Muscle of arm (tissue), 14 donors: ENCODE measurements at places on chromosomes 1 and 21.
A peak's percentile ranks its signal among the peaks of the same experiment; 100 is the strongest.

GRCh38 chr1:19384113-19384512 is 72.0 kb downstream of the SLC66A1 start:
- DNase-seq: no peak

DNA sequence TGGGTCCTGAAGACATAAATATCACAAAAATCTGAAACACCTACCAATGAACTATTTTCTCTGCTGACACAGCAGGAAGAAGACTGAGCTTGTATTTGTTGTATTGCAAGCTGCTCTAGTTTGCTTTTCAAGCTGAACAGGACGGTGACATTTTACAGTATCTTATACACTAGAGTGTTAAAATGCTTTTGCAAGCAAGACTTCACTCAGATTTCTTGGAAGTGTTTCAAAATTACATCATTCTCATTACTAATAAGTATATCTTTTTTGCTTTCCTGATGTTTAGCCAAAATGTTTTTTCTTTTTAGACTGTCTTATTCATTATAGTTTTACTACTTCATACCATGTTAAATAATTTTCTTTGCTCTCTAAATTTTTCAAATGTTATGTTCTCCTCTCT is 427.1 kb upstream of the CXADR start:
- no peak for DNase-seq

- DNase-seq: no peak
Measured at GRCh38 chr21:14889080-14889810, 175.6 kb downstream of the NRIP1 start.

GRCh38 chr1:202642619-202643291 is 67.5 kb downstream of the SYT2 start:
- no peak for DNase-seq

DNA sequence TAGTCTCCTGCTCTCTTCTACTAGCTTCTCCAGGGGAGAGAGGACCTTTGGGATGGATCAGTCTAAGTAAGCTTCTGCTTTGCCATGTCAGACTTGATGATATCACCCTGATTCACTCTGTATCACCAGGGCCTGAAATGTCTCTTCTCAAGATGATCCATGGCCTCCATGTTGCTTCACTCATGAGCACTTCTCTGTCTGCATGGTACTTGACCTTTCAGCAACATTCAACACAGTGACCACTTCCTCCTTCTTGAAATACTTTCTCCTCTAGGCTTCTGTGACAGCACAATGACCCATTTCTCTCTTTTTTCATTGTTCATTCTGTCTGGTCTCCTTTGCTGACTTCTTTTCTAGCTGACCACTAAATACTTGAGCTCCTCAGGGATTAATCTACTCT is 35.3 kb upstream of the NGF start:
- no peak for DNase-seq

GRCh38 chr21:36806103-36806502 is 107.2 kb downstream of the SIM2 start:
- DNase-seq: no peak

GRCh38 chr1:241499910-241500309 is 19.6 kb downstream of the FH start:
- DNase-seq: peak; percentile 2

DNA sequence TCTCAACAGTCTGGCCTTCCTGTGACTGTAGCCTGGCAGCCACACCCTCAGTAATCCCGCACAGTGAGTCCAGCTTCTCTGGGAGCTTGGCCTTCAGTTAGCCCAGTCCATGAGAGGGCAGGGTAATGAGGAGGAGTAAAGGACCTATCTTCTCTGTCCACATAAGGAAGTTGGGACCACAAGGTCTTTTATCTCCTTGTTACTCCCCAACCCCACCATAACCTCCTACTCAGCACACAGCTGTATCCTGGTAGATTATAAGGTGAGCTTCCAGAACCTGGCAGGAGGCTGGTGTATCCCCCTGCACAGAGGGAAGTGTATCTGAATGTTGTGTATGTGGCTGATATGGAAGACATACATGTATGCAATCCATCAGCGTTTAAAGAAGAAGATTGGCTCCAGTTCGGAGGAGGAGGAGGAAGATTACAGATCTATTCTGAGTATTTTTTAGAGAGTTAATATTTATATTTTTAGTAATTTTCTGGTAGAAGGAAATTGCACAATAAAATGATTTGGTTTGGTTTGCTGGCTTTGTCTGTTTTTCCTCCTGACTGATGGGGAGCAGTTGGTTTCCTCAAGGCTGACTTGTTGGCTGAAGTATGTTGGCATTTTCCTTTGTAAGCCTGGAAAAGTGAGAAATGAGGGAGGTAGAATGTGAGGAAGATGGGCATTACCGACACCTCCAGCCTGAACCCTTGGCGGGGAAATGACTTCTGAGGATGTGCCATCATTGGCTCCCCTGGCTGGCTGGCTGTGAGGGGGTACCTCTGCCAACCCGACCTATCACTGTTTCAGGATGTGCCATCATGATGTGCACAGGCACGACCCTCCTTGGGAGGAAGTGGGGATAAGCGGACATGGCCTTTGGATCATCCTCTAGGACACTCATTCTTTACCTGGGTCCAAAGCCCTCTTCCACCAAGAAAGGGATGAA is 5.0 kb downstream of the C1orf226 start:
- no peak for DNase-seq

- no peak for DNase-seq
Measured at GRCh38 chr21:36463991-36464390, 15.9 kb downstream of the CLDN14 start.

GRCh38 chr1:112713466-112714312 is 1.4 kb downstream of the PPM1J start:
- DNase-seq: no peak

DNA sequence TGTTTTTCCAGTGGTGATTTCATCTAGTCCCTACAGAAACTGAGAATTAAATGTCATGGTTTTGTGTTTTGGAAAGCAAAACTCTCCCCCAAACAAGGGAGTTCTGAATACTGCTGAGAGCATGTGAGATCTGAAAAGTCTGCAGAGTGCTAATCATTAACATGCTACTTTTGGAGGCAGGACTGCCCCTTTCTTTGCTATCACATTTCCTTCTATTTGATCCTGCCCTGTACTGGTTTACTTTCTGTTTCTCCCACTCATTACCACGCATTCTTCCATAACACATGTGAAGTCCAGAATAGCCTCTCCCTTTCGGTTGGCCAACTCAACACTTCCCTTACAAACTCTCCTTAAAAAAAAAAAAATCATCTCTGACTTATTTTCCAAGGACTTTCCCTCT is 63.6 kb downstream of the GADD45A start:
- DNase-seq: no peak

DNA sequence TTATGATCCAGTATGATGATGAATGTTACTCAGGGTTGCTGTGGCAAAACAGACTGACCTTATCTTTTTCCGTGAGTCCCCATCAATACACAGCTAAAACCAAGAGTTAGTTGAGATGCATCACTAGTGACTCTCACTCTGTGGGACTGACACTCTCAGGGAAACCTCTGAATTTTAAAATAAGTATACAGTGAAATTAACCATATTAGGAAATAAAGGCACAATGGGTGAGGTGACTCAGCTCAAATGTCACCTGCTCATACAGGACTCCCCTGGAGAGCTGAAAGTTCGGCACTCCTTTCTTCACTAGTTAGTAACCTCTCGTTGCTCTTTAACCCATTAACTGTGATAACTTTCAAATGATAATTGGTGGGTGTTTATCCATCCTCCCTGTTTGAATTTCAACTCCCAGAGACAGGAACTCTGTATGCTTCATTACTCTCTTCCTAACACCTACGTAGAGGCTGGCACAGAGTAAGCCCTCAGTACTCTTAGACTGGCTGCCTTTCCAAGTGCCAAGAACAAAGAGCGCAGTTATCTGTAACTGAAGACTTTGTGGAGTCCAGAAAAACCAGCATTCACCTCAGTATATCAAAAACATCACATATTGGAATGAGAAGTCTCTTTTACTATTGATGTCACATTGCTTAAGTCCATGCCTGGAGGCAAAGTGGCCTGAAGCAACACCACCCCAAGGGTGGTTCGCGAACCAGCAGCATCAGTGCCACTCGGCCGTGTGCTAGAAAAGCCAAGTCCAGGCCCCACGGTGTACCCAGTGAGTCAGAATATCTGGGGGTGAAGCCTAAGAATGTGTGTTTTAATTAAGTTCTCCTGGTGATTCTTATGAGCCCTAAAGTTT is 91.1 kb downstream of the NIBAN1 start:
- DNase-seq: no peak

GRCh38 chr1:235408503-235408960 is 41.3 kb downstream of the TBCE start:
- no peak for DNase-seq

DNA sequence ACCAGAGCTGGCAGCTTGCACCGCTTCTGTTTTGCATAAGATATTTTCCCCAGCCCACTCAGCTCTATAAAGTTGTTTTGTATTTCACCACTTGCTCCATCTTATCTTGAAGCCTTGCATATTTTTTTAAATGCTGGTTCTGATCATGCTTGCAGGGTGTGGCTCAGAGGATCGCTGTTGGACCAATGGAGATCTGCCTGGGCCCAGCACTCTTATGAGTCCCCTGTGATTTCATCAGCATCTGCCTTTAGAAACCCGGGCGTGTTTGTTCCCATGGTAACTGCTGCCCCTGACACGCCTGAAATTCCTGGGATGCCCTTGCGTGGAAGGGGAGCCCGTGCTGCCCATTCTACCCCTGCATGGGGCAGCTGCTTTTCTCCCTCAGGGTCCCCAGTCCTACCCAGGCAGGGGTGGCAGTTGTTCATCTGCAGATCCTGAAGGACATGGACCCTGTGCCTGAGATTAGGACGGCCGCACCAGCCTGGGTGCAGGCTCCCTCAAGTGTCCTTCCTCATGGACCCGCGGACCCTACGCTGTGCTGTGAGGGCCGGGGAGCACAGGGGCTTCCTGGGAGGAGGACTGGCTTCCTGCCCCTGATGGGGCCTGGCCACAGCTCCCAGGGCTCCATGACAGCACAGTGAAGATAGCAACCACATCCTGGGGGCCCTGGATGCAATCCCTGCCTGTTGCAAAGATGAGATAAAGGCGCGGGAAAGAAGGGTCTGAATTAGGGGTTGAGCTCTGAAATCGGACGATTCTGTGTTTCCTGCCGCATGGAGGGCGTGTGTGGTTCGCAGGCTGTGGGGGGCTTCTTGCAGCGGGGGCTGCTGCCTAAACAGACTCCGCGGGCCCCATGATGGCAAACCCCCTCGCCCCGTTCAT is 226.5 kb downstream of the SDCCAG8 start:
- DNase-seq: no peak

- no peak for DNase-seq
Measured at GRCh38 chr1:205729945-205730610, 19.9 kb downstream of the NUCKS1 start.

DNA sequence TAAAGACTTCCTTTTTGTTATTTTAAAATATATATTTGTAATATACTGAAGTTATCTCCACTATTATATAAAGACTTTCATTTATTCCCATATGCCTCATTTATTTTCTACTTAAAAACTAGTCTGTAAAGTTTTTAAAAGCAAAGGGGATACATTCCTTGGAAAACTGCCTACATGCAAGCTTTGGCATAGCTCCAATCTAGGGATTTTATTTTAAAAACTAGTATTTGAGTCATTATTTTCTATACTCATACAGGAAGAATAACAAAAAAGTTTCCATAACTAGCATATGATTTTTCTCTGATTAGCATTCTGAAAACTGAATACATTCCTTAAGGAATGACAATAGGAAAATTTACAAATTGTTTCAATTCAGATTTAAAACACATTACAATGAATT is 88.9 kb downstream of the COL24A1 start:
- peak; percentile 62 for DNase-seq

DNA sequence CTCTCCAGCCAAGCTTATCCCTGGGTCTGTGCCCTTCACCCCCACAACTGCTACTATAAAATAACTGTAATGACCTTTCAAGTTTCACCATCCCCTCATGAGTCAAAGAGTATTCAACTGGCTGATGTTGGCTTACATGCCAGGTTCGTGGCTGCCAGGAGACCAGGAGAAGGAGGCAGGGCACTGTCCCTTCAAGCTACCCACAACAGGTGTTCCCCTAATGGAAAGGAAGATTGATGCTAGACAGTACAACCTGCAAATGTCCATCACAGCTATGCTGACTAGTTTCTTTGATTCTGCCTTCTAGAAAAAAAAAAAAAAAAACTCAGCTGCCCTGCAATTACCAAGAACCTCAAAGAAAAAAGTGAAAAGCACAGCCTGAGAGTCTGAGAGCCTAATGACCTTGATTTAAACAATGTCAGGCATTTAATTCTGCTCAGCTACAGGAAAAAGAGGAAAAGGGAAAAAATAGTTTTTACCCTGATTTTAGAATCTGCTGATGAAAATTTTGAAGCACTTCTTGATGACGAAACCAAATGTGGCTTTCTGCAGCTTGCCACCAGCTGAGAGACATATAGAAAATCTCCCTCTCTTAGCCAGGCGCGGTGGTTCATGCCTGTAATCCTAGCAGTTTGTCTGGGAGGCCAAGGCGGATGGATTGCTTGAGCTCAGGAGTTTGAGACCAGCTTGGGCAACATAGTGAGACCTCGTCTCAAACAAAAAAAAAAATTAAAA is 82.7 kb upstream of the ROR1 start:
- no peak for DNase-seq

DNA sequence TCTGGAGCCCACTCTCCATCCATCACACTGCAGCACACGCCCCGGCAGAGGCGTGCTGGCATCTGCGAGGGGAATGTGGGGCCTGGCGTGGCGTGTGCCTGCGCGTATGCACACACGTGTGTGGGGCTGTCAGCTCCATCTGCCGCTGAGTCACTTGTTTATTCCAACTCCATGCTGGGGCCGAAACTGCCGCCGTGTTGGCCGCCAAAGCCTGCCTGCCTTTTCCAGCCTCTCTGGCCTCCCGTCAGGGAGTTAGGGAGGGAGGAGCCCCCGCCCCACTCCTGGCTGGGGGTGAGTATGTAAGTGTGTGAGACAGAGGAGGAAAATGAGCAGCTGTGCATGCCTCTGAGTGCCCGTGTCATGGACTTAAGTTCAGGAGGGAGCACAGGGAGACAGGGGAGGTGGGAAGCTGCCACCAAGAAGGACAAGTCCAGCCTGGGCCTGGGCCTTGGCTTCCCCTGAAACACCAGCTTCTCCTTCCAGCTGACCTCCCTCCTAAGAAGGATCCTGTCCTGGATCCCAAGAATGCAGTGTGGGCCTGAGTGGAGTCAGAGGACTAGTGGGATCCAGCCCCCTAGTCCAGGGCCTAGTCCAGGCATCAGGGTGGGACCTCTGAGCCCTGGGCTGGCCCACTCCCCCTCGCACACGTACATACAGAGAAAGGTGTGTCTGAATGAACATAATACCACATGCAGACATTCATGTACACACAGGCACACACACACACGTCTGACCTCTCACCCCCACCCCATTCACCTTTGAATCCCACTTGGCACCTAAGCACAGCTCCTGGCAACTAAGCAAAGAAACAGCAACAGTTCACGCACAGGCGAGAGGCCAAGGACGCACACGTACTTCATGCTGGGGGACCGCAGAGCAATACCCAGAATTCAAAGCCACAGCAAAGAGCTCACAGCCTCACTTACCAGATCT is 24.7 kb downstream of the MEF2D start:
- no peak for DNase-seq

GRCh38 chr1:27567971-27568299 is 36.0 kb downstream of the AHDC1 start:
- DNase-seq: no peak
